ENCODE measurements at places on chromosomes 13 and 19.

DNA sequence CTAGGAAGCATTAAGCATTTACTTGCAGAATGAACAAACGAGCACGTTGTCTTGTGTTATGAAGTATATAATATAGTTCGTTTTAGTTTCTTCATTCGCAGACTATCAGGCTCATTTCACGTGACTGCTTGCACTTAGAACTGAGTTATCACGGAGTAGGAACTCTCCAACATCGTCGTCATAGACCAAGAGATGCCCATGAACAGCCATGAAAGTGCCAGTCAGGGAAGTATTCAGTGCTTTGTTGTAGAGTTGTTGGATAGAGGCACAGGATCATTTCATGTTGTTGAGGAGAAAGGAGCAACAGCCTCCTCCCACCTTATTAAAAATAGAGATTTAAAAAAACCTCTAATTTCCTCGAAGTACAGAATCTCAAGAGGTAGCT is 977 bp upstream of the IL17D start:
- peak; percentile 44 for DNase-seq

DNA sequence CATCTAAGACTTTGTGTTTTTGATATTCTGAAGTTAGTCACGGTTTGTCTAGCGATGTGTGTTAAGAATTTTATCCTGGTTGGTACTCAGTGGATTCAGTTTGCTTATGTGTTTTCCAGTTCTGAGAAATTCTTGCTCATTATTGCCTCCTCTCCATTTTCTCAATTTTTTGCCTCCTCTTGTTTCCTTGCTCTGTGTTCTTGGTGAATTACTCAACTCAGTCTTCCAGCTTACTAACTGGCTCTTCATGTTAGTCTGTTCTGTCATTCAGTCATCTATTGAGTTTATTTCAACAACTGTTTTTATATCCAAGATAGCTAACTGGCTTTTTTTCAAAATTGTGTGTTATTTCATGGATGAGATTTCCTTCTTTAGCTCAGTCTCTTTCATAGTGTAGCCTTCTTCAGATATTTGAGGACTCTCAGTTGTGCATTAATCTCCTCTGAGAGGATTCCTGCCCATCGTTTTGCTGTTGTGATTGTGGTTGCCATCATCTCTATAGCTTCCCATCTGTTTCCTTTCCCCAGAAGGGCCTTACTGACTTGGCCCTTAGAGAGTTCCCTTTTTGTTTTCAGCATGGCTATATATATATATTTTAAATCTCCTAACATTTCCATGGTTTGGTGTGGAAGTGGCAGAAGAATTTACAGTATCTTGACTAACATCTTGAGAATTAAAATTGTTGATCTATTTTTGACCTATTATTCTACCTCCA is 6.2 kb downstream of the SETDB2 start:
- no peak for DNase-seq

- DNase-seq = no peak
Measured at GRCh38 chr19:33216198-33216830, 9.3 kb downstream of the SLC7A10 start.

- no peak for DNase-seq
Measured at GRCh38 chr19:42054205-42054604, 15.8 kb downstream of the GRIK5 start.

GRCh38 chr13:110676595-110677587 is 29.0 kb downstream of the CARS2 start:
- no peak for DNase-seq

GRCh38 chr13:104143760-104144416 is 1077.7 kb upstream of the SLC10A2 start:
- DNase-seq = peak; percentile 95

GRCh38 chr13:36124236-36124822 is 6.9 kb downstream of the DCLK1 start:
- DNase-seq = no peak

DNA sequence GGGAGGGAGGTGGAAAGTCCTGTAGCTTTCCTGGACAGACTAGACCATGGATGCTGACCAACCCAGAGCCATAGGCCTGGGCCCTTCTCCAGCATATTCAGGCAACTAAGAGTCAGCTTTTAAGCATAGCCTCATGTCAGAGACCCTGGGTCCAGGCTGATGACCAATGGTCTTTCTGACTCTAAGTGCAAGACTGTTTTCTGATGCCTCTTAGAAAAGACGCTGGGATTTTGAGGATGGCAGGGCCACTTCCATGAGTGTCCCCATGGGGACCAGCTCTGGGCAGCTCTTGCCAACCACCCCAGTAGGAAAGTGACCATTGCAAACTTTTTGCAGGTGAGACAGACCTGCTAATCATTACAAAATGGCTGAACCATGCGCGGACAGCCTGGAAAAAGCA is 135.6 kb upstream of the KL start:
- no peak for DNase-seq

- no peak for DNase-seq
Measured at GRCh38 chr13:43166644-43167457, 143.5 kb downstream of the DNAJC15 start.

DNA sequence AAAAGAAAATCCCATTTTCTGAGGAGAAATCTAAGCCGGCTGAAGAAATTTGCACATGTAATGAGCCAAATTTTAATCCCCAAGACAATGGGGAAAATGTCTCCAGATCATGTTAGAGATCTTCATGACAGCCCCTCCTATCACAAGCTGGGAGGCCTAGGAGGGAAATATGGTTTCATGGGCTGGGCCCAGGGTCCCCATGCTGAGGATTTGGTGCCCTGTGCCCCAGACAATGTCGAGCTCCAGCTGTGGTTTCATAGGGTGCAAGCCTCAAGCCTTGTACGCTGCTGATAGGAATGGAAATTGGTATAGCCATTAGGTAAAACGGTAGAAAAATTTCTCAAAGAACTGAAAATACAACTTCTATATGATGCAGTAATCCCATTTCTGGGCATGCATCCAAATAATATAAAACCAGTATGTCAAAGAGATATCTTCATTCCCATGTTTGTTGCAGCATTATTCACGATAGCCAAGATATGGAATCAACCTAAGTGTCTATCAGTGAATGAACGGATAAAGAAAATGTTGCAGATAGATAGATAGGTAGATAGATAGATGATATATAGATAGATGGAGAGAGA is 19.3 kb upstream of the FREM2 start:
- no peak for DNase-seq

DNA sequence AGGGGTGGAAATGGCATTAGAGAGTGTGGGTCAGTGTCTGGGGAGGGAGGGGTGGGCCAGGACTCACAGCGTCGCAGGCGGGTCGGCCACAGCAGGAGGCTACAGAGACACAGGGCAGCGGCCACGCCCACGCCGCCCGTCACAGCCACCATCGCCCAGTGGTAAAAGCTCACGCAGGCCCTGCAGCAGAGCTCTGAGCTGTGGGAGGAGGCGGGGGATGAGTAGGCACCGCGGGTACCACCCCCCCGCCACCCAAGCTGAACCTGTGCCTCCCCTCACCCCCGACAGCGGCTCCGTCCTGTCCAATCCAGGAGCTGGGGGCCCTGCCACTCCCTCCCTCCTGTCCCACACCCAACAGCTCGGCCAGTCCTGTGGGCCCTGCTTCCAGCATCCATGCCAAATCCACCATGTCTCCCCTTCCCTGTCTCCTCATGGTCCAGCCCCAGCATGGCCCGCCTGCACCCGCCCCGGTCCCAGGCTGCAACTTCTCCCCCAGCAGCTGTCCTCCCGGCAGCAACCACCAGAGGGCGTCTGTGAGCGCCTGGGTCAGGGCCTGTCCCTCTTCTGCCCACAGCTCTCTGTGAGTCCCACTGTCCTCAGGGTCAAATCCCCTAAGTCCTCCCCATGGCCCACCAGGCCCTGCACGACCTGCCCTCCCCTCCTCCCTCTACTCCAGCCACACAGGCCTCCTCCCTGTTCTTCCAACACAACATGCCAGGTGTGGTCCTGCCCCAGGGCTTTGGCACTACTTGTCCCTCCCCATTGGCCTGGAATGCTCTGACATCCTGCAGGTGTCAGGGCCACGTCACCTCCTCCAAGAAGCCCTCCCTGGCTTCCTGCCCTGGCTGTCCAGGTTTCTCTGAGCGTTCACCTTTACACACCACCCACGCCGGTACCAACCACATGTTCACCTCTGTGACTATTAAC is 6.0 kb downstream of the TEKTIP1 start:
- DNase-seq = peak; percentile 43

GRCh38 chr19:16901491-16902175 is 12.8 kb downstream of the F2RL3 start:
- peak; percentile 68 for DNase-seq

- DNase-seq = no peak
Measured at GRCh38 chr19:5534787-5535586, 32.8 kb downstream of the TINCR start.

GRCh38 chr19:42468273-42468796 is 25.6 kb upstream of the CXCL17 start:
- peak; percentile 16 for DNase-seq

DNA sequence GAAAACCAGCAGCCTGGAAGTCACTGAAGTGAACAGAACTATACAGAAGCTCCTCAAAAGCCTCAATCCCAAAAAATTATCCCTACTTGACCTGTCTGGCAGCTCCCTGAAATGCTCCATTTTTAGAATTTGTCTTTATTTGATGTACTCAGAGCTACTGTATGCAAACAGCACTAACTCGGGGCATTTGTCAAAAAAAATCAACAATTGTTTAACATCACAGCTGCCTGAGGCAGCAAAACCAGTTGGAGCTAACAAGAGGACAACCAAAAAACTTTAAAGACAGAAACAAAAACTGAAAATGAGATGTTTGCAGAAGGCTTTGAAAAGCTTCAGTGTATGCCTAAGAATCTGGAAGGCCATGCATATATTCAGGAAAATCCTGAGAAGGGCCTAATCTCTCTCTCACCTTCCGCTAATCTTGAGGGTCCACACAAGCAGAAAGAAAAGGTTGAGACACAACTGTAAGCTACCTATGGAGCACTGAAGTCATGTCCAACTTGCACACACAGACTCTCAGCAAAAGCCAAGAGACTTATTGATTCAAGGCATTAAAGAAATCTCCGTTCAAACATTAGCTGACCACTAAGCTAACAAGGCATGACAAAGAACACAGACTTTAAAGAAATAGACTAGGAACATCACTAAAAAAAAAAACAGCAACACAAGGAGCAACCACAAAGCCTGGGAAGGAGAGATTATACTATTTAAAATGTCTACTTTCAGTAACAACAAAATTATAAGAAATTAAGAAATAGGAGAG is 16.1 kb downstream of the VWA8 start:
- DNase-seq = no peak

Measured in NCI-H1417 (cell line).